ENCODE measurements at places on chromosomes 5 and 9.

GRCh38 chr9:122261469-122261881, 3.2 kb downstream of the RBM18 start:
- peak; percentile 9 for DNase-seq

DNA sequence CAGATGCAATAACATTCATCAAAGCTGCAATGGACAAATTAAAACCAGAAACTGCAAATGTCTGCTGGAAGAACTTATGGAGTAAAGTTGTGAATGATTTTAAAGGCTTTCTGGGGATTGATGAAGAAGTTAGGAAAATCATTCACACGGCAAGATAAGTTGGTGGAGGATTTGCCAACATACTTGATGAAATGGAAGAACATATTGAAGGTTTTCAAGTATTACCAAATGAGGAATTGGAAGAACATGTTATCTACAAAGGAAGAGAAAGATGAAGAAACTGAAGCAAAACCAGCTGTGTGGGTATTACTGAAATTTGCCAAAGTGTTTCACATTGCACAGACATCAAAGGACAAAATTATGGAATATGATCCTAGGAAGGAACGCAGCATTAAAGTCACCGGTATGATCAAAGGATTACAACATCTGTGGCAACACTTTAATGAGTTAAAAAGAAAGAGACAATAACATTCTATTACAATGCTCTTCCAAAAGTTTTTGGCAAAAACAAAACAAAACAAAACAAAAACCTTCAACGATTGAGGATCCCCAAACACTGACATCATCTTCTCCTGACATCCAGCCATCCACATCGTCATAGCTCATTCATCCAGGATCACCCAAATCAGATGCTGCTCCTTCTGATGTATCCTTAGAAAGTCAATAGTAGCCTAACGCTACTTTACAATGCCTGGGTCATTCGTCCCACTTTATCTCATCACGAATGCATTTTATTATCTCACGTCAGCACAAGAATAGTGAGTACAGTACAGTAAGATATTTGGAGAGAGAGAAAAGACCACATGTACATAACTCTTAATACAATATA, 61.3 kb upstream of the SMC5 start:
- no peak for DNase-seq

DNA sequence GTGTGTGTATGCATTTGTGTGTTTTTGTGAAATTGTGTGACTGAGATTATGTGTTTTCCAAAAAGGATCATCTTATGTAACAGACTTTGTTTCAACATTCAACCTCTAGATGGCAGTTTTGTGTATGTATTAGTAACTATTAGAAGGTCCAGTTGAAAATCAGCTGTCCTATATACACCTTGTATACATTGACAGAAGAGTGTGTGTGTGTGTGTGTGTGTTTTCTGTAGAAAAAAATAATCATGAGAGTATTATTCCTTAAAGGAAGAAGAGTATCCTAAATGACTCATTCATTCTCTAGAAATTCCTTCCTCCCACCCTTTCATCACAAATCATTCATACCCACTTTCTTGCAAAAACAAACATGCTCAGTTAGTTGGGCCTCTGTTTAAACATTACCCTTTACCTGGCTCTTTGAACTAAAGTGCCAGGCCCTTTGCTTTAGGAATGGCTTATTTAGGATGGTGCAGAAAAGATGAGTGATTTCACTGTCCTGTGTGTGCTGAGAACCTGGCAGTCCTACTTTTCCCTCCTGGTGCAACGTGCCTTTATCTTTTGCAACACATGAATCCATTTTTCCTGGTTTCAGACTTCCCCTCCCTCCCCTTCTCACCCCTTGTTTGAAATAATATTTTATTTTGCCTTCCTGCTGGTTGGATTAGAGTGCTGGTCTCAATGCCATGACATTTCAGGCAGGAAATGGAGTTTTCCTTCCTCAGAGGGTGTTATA, 152.2 kb downstream of the ARHGAP26 start:
- DNase-seq: peak; percentile 71

GRCh38 chr5:74130155-74130897, 504.3 kb downstream of the ARHGEF28 start:
- DNase-seq: no peak

DNA sequence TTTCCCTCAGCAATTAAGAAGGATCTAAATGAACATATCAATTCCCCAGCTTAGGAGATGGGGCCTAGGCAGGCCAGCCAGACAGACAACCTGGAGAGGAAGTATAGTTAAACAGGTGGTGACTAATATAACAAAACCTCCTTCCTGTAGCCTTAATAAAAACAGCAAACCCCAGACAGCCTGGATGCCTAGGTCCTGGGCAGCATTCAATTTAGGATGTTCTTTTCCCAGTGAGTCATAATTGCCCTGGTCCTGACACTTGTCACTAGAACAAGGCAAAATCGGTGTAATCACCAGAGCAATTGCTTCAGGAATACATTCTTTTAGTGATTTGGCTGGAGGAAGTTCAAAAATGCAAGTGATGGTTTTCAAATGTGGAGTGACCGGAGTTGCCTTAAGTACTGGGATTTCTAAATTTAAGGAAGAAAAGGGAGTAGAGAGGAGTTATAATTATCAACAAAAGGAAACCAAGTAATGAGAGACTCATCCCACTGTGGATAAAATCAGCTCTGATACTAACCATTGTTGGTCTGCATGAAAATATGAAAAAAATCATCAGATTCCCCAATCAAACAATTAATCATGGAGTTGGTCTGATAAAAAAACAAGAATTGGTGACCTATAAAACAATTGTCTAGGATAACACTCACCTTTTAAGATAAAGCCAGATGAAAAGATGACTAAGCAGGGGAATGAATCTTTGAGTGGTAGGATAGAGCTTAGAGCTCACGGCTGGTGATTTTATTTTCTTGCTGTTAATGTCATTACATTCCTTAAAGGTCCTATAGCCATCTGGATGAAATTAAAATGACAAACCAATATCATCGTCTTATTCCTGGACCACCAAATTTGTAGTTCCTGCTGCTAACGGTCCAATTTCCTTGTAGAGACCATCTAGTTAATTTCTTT, 39.0 kb upstream of the TARS1 start:
- no peak for DNase-seq

GRCh38 chr5:39368116-39368515, 3.8 kb upstream of the C9 start:
- DNase-seq: no peak

Data from AML-193 (cell line).